ENCODE measurements at places on chromosomes 12 and 14.

- DNase-seq, result no peak
These were observed 4.5 kb upstream of the SRSF9 start for GRCh38 chr12:120473807-120474615.

DNA sequence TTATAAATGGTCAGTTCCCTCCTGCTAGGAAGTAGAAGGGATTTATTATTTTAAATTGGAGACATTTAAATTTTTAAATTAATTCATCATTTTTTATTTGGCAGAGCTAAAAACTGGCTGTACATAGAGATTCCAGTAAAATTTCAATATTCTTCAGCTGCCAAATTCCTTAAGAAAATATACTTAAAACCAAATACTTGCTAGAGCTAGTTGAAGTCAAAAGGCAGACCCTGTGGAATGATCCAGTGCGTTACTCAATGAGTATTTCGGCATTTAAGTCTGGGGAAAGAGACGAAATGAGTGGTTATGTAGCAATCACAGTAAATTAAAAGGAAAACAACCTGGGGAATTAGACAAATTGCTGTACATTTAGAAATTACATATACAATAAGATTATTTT is 1104.7 kb downstream of the SLC6A15 start:
- no peak for DNase-seq

DNA sequence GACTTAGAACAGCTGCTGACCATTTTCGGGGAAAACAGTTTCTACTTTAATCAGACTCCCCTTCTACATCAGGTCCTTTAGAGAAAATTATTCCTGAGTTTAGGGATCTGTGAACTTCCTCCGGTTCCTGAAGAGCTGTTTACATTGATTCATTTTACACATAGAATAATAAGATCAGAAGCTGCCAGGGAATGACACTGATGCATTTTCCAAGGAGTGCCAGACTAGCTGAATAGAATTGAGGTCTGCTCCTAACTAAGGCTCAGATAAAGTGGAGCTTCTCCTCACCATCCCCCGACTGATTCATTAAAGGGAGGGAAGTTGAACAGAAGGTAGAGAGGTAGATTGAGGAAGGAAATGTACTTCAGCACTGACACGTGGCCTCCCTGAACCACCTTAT is 41.9 kb upstream of the PSMA6 start:
- DNase-seq, result no peak

- no peak for DNase-seq
These were observed 153.9 kb upstream of the GSC start for GRCh38 chr14:94923786-94924185.

DNA sequence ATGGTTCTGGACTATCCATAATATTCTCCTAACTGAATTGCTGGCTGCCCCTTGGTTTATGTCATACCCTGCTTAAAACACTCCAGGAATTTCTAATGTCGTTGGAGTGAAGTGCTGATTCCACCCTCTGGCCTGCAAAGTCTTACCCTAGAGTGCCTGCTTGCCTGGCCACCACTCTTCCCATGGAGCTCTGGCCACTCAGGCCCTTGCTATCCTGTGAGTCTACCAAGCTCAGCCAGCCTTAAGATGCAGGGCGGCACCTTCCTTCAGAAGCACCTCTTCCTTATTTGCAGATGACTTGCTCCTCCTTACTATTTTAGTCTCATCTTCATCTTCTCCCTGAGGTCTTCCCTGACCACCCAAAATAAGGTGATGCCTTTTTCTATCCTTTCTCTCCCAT is 35.3 kb downstream of the SLC6A15 start:
- no peak for DNase-seq

GRCh38 chr12:25988505-25988904 is 30.0 kb downstream of the RASSF8 start:
- DNase-seq, result no peak

Measured in activated T-cell treated with anti-CD3 and anti-CD28 coated beads for 4 hours (primary cell).